ENCODE measurements at places on chromosomes 1 and 21.

DNA sequence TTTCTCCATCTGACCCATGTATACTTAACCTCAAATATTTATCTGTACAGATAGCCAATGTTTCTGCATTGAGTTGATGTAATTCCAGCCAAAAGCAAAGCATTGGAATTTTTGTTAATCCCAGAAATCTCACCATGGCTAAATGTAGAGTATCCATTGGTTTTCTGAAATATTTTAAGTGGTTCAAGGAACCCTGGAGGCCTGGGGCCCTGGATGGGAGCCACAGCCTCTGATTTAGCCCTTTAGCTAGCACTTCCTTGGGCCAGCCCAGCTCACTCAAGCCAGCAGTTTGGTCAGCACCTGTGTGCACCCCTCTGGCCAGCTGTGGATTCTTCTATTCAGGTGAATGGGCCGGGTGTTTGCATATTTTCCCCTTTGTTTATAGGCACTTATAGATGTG is 18.8 kb upstream of the EPS8L3 start:
- no peak for DNase-seq

DNA sequence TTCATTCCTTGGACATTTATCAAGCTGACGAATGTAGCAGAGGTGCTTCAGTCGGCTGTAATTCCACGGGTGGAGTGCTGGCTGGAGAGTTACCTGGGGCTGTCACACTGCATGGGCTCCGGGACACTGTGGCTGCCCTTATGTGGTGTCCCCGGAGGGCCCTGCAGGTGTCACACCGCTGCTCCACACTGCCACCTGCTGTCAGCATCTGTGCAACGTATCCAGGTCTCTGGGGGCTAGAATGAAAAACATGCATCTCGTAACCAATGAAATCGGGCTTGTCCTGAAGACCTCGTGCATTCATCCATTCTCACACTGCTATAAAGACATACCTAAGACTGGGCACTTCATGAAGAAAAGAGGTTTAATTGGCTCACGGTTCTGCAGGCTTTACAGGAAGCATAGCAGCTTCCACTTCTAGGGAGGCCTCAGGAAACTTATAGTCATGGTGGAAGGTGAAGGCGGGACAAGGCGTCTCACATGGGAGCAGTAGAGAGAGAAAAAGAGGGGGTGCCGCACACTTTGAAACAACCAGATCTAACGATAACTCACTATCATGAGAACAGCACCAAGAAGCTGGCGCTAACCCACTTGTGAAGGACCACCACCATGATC is 46.7 kb upstream of the PCBP3 start:
- DNase-seq = peak; percentile 66

GRCh38 chr1:150127868-150128267 is 21.8 kb upstream of the PLEKHO1 start:
- no peak for DNase-seq

DNA sequence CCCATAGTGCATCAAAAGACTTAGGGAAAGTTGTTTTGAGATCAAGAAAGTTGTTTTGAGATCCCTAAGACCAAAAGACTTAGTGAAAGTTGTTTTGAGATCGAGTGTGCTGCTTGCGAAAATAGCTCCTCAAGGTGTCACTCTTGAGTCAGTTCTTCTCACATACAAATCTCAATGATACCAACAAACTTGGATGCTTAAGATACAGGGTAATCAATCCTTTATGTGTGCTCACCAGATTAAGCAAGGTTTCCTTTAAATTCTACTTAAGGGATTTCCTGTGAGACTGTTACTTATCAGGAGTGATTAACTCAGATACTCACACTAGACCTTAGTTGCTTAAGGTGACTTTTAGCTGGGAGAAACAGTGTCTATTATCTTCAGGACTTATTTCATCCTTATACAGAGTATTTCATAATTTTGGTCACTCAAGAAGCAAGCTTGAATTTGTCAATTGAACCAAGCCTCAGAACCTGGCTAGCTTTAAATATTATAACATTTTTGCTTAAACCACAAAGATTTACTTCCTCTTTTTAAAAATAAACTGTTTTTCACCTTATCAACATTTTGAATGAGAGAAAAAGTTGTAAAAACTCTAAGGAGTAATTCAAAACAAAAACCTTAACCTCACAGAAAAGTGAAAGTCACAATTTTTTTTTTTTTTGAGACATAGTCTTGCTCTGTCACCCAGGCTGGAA is 8.0 kb upstream of the RLF start:
- no peak for DNase-seq

GRCh38 chr1:97820470-97821188 is 100.2 kb downstream of the DPYD start:
- DNase-seq = no peak

- DNase-seq = no peak
Measured at GRCh38 chr21:44337941-44338895, 972 bp downstream of the CFAP410 start.

- DNase-seq = no peak
Measured at GRCh38 chr1:37123276-37124115, 89.2 kb upstream of the GRIK3 start.

DNA sequence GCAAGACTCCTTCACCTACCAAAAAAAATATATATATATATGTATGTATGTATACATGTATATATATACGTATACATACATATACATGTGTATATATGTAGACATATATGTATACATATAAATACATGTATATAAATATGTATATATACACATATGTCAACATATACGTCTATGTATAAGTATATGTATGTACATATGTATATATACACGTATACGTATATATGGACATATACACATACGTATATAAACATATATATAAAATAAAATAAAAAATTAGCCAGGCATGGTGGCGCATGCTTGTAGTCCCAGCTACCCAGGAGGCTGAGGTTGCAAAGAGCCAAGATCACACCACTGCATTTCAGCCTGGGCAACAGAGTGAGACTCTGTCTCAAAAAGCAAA is 31.6 kb downstream of the BRWD1 start:
- no peak for DNase-seq

GRCh38 chr1:207672522-207673130 is 27.7 kb downstream of the CR1L start:
- no peak for DNase-seq

- DNase-seq = no peak
Measured at GRCh38 chr1:66312271-66312990, 221.5 kb upstream of the SGIP1 start.

DNA sequence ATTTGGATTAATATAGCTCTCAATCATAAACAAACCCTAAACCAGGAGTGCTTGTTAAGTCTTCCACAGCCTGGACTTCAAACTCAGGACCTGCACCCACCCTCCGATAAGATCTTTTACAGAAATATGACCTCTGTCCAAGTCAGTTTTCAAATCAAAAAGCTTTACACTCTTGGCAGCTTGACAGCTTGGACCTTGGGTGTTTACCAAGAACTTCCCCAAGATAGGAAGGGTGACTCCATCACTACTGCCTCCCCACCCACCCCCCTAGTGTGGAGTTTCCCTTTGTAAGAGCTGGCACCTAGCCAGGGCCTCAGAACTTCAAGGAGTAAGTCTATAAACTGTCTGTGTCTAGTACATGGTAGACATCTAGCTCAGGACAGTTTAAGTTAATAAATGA is 9.6 kb downstream of the BCAR3 start:
- no peak for DNase-seq

DNA sequence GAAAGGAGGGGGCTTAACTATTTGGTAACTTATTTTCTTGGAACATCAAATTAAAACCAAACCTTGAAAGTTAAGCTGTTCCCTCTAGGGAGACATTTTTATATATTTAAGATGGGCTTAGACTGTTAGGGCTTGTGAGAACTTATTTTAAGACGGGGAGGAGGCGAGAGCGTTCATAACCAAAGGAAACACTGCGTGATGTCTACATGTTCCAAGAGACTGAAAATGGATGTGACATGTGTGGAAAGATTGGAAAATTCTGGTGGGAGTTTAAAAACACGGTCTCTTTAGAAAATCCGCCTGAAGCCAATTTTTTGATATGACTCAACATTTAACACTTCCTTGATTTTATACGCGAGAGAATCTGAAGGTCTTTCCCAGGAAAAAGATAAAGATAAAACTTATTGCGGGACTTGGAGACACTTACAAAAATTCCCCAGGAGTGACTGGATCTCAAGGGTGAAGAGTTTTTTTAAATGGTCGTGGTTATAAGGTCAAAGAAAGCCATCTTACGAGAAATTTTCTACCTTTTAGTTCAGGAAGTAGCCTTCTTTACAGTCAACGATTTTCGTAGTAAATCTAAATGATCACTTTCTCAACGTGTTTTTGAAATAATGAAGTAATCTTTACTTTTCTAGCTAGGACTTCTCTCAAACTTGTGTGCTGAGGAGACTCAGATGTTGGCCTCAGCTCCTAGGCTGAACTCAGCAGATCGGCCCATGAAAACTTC is 828 bp downstream of the PNRC2 start:
- DNase-seq = no peak

DNA sequence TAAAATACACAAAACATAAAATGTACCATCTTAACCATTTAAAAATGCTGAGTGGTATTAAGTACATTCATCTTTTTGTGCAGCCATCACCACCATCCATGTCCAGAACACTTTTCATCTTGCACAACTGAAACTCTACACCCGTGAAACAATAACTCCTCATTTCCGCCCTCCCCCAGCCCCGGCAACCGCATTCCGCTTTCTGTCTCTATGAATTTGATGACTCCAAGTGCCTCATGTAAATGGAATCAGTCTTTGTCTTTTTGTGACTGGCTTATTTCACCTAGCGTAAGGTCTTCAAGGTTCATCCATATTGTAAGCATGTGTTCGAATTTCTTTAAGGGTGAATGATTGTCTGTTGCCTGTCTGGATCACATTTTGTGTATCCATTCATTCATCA is 37.2 kb downstream of the SCCPDH start:
- DNase-seq = no peak

DNA sequence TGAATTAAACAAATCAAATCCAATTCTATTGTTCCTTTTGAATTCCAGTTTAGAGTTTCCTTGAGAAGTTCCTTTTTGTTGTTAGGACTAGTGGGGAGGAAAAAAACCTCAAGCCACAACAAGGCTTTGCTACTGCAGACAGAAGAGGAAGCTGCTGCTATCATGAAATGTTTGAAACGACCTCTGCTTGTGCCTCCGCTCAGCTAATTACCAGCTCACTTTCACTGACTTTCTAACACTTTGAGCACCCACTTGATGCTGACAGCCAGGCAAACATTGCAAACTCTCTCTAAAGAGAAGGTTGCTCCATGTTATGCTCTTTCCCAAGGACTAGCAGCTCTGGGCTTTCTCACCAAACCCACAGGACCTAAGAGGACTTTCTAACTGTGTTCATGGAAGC is 203.9 kb upstream of the PROX1 start:
- DNase-seq = no peak

- no peak for DNase-seq
Measured at GRCh38 chr1:85824066-85824840, 116.0 kb upstream of the ZNHIT6 start.

DNA sequence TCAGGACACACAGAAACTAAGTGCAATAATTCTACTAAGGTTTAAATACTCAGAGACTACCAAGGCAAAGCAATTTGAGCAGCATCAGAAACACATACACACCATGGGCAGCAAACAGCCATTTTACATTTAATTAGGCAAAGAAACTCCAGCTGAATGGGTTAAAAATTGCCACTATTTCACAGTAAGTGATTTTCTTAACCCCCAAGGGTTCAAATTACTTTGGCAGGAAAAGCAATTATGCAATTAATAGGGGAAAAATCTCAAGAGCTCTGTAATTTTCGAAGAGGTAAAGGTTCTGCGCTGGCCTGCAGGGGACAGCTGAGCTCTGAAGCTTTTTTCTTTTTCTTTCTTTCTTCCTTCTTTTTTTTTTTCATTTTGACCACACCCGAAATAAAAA is 206.2 kb upstream of the RRP15 start:
- DNase-seq = no peak

DNA sequence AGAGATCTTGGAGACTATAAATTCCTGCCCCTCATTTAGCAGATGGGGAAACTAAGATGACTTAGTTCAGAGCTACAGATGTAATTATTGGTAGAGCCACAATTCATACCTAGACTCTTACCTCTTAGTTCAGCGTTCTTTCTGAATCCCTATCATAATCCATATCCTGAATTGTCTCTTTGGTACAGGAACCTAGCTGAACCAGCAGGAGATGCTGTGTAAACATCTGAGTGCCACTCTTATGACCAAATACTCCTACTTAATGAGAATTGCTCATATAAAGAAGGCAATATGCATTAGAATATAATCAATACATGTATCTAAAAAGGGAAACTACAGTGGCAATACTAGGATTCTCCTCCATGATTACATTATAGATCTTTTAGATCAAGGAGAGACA is 459.0 kb downstream of the SIPA1L2 start:
- no peak for DNase-seq

GRCh38 chr1:107016376-107016978 is 40.0 kb upstream of the PRMT6 start:
- DNase-seq = no peak

DNA sequence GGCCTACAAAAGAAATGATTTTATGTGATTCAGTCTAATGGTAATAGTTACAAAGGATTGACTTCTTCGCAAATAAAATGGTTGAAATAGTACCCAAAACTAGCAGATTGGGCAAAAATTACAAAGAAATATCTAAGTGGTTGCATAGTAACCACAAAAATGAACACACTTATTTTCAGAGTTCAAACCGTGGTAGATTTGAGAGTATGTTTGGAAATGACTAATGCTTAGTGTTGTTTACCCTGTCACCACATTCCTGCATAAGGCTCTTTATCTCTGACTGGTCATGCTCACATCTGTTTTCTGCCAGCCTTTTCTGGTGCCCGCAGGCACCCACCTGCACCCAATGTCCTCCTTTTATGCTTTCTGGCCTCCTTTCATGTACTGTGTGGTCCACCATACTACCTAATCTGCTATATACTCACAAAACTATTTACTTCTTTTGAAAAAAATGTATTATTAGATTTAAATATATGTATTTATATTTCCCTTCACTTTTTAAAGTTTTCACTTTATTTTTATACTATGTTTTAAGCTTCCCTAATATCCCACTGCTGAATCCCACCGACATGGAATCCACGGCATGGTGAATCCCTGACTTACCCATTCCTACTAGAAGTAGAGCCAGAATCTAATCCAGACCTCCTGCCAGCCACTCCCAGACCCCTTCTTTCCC is 30.3 kb downstream of the PTPRC start:
- DNase-seq = no peak

DNA sequence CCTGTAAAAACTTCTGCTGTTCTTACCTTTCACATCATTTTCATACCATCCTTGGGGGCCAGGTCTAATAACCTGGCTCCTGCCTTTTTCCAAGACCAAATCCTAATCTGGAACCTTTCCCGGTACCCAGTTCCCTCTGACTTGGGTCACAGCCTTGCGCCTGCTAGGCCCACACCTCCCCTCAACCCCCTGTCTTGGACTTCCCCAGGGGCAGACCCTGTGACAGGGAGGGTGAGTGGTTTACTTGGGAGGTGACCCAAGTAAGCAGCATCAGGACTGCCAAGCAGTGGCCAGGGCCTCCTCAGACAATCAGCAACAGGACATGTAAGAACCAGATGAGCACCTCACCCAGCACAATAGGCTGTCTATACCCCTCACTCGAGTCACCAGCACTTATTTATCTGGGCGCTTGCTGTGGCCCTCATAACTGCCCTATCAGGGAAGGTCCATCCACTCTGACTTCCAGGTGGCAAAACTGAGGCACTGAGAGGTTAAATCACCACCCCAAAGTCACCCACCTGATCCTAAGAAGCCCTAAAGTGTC is 124.7 kb downstream of the MATN1 start:
- DNase-seq = no peak

GRCh38 chr1:59678493-59679228 is 136.1 kb upstream of the HOOK1 start:
- no peak for DNase-seq

GRCh38 chr1:61626816-61627215 is 98.1 kb downstream of the TM2D1 start:
- no peak for DNase-seq

GRCh38 chr1:178028841-178029481 is 59.1 kb upstream of the SEC16B start:
- DNase-seq = no peak

Measured in activated effector memory CD4-positive, alpha-beta T cell treated with Interleukin-2 at 50 U/mL for 16 hours (primary cell).